ENCODE measurements at places on chromosomes 6 and 20. TPM values are rescaled to one million over a fixed set of nuclear protein-coding genes. Genes with fewer than 3 reads are reported as not detected.
A peak's percentile ranks its signal among the peaks of the same experiment; 100 is the strongest.

The SYNDIG1 gene
- total RNA-seq: 8.7 TPM

GRCh38 chr6:105431226-105431625, 28.3 kb upstream of the PREP start:
- no peak overlapping the region for H3K4me3 ChIP-seq
- no peak for DNase-seq
- no peaks in the 10 kb centered on the region for H3K27me3 ChIP-seq
- no peaks in the 10 kb centered on the region for H3K36me3 ChIP-seq

DNA sequence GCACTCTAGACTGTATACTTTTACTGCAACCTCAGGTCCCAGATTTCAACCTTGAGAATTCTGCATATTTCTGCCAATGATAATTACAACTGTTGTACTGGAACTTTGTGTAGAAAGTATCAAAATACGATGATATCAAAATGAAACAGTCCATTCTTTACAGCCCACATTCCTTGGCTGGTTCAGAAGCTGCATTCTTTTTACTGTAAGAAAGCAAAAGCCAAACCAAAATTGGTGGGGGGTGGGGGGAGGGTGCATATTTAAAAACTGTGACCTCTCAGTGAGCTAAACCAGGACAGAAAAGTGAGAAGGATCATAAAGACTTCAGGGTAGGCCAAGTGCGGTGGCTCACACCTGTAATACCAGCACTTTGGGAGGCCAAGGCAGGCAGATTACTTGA, 41.8 kb upstream of the UBR2 start:
- no peaks in the 10 kb centered on the region for H3K36me3 ChIP-seq

GRCh38 chr20:35334311-35335101, 42.3 kb upstream of the FAM83C start:
- H3K27ac ChIP-seq: no peak overlapping the region
- H3K4me3 ChIP-seq: no peak overlapping the region
- no peaks in the 10 kb centered on the region for H3K27me3 ChIP-seq

GRCh38 chr6:4506792-4507191, 269.4 kb upstream of the CDYL start:
- no peak overlapping the region for H3K4me3 ChIP-seq
- H3K4me1 ChIP-seq: no peaks in the 10 kb centered on the region
- H3K27me3 ChIP-seq: no peaks in the 10 kb centered on the region

DNA sequence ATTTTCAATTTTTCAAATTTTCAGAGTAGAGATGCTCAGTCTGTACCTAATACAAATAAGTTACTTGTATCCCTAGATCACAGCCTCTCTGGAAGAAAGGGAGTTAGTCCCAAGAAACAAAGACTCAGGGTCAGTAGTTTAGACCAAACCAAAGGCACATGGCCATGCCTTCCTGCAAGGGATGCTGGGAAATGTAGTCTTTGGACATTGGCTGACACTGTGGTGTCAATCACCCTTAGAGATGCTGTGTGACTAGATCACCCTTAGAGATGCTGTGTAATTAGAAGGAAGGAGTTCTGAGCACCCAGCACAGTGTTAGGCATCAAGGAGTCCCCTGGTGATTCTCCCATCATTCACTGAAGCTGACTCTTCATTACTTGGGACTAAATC, 202.1 kb downstream of the NFATC2 start:
- no peak overlapping the region for H3K4me3 ChIP-seq
- peak overlapping the region; percentile 99 for H3K27ac ChIP-seq
- no peaks in the 10 kb centered on the region for H3K27me3 ChIP-seq
- H3K4me1 ChIP-seq: peaks cover 30% of the 10 kb centered on the region
- no peak for DNase-seq

DNA sequence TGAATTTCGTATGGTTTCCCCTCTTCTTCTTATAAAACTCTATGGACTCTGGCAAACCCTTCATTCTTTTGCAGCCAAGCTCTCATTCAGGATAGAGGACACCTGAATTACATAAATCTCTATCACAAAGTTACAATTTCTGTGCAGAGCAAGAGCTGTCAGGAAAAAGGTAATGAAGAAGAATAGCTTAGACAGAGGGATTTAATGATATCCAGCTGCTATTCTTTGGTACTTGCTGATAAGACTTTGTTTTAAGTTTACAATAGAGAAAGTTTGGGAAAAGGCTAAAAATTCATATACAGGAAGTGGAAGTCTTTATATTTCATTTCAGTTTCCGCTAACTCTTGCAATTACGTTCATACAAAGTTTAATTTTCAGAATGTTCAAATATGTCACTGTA, 227.0 kb downstream of the FOXC1 start:
- H3K4me3 ChIP-seq: no peak overlapping the region
- no peaks in the 10 kb centered on the region for H3K27me3 ChIP-seq
- H3K27ac ChIP-seq: no peak overlapping the region
- no peak for DNase-seq
- no peaks in the 10 kb centered on the region for H3K36me3 ChIP-seq
- peaks cover 20% of the 10 kb centered on the region for H3K4me1 ChIP-seq

- H3K4me3 ChIP-seq: no peak overlapping the region
- peaks cover 9% of the 10 kb centered on the region for H3K4me1 ChIP-seq
- no peak overlapping the region for H3K27ac ChIP-seq
- DNase-seq: no peak
- H3K36me3 ChIP-seq: no peaks in the 10 kb centered on the region
Measured at GRCh38 chr6:106385530-106385929, 25.0 kb downstream of the CRYBG1 start.

- H3K36me3 ChIP-seq: no peaks in the 10 kb centered on the region
- H3K4me3 ChIP-seq: no peak overlapping the region
- peak overlapping the region; percentile 63 for H3K27ac ChIP-seq
Measured at GRCh38 chr6:4316867-4317400, 181.6 kb upstream of the ECI2 start.

GRCh38 chr20:24585796-24586522, 116.5 kb downstream of the SYNDIG1 start:
- peaks cover 9% of the 10 kb centered on the region for H3K4me1 ChIP-seq
- no peak overlapping the region for H3K4me3 ChIP-seq
- no peak for DNase-seq
- no peak overlapping the region for H3K27ac ChIP-seq
- H3K36me3 ChIP-seq: no peaks in the 10 kb centered on the region

The ISM1 gene
- 0.98 TPM for total RNA-seq

The RNF39 gene
- not detected for total RNA-seq

The GSTA3 gene
- total RNA-seq: not detected

DNA sequence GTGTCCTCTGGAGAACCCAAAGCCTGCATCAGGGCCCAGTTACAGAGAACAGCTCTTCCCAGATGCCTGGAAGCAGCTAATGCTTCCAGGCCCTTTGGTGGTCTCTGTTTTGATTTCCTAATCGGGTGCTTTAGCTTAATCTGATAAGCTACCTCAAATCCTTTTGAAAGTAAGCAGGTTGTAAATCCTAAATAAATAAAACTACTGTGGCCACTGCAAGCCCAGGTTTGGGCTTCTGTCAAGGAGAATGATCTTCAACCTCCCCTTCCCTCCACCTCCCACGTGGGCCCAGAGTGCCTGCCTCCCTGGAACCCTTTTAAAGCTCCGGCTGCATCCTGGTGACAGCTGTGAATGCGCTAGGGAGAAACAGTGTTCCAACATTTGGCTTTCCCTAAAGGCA, 25.2 kb upstream of the FYN start:
- no peak overlapping the region for H3K27ac ChIP-seq
- H3K27me3 ChIP-seq: no peaks in the 10 kb centered on the region
- DNase-seq: no peak
- no peaks in the 10 kb centered on the region for H3K36me3 ChIP-seq

GRCh38 chr6:99002831-99003230, 55.1 kb upstream of the FBXL4 start:
- H3K36me3 ChIP-seq: no peaks in the 10 kb centered on the region
- no peak overlapping the region for H3K27ac ChIP-seq
- H3K4me3 ChIP-seq: no peak overlapping the region
- DNase-seq: no peak
- no peaks in the 10 kb centered on the region for H3K27me3 ChIP-seq

GRCh38 chr6:54722328-54722727, 124.2 kb upstream of the FAM83B start:
- DNase-seq: peak; percentile 60
- no peak overlapping the region for H3K4me3 ChIP-seq
- H3K4me1 ChIP-seq: no peaks in the 10 kb centered on the region
- H3K27ac ChIP-seq: no peak overlapping the region
- H3K36me3 ChIP-seq: no peaks in the 10 kb centered on the region

DNA sequence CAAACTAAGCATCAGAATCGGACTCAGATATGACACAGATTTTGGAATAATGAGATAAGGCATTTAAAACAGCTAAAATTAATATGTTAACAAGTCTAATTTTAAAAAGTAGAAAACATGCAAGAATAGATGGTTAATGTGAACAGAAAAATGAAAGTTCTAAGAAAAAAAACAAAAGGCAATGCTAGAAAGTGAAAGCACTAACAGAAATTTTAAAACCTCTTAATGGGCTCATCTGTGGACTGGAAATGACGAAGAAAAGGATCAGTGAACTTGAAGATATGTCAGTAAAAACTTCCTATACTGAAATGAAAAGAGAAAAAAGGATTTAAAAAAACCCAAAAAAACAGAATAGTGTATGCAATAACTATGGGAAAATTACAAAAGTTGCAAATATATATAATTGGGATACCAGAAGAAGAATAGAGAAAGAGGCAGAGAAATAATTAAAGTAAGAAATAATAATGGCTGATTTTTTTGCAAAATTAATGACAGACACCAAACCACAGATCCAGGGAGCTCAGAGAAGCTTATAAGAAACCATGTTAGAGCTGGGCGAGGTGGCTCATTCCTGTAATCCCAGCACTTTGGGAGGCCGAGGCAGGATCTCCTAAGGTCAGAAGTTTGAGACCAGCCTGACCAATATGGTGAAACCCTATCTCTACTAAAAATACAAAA, 61.7 kb upstream of the KIF13A start:
- no peak overlapping the region for H3K4me3 ChIP-seq
- no peak for DNase-seq
- H3K36me3 ChIP-seq: no peaks in the 10 kb centered on the region
- no peak overlapping the region for H3K27ac ChIP-seq
- peaks cover 3% of the 10 kb centered on the region for H3K4me1 ChIP-seq

- no peak for DNase-seq
- no peak overlapping the region for H3K4me3 ChIP-seq
- H3K27ac ChIP-seq: no peak overlapping the region
- H3K36me3 ChIP-seq: no peaks in the 10 kb centered on the region
- no peaks in the 10 kb centered on the region for H3K27me3 ChIP-seq
Measured at GRCh38 chr6:52157301-52157941, 28.8 kb upstream of the IL17A start.

DNA sequence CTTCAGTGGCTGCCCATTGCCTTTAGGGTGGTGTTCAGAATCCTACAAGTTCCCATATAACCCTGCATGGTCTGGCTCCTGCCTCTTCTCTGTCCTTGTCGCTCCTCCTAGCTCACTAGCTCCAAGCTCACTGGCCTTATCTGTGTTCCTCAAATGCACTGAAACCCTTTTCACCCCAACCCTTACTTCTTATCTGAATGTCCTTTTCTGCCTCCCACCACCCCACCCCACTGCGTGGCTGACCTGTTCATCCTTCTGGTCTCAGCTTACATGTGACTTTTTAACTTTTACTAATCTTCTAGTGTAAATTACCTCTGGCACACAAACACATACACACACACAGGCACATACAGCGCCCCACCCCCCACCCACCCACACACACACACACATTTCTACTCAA, 41.0 kb upstream of the GLP1R start:
- no peaks in the 10 kb centered on the region for H3K36me3 ChIP-seq
- no peak overlapping the region for H3K4me3 ChIP-seq
- no peaks in the 10 kb centered on the region for H3K4me1 ChIP-seq

The PRDM1 gene
- total RNA-seq: 11.4 TPM

DNA sequence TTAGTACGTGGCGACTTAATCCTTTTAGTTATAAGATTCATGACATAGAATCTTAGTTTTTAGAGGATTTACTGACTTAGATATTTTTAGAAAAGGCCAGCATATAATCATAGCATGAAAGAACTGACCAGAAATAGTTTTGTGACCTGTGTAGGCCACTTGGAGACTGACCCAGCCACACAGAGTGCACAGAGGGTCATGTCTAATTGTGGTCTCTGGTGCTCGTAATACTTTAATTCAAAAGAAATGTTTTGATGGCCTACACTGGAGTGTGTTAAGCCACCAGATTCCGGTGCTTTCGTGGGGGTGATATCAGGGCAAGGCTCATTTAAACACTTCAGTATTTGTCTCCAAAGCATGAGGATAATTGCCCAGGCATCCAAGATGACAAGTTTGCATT, 11.4 kb downstream of the PCMTD2 start:
- H3K27me3 ChIP-seq: no peaks in the 10 kb centered on the region
- H3K4me1 ChIP-seq: no peaks in the 10 kb centered on the region
- no peak overlapping the region for H3K4me3 ChIP-seq
- H3K27ac ChIP-seq: no peak overlapping the region
- no peak for DNase-seq

GRCh38 chr6:75262716-75263400, 19.3 kb upstream of the COX7A2 start:
- no peak for DNase-seq
- no peaks in the 10 kb centered on the region for H3K4me1 ChIP-seq
- H3K4me3 ChIP-seq: no peak overlapping the region

GRCh38 chr6:125809570-125810170, 18.9 kb downstream of the NCOA7 start:
- no peaks in the 10 kb centered on the region for H3K27me3 ChIP-seq
- DNase-seq: no peak
- H3K4me1 ChIP-seq: peaks cover 18% of the 10 kb centered on the region
- H3K36me3 ChIP-seq: no peaks in the 10 kb centered on the region
- no peak overlapping the region for H3K4me3 ChIP-seq

The SIRPD gene
- not detected for total RNA-seq

- no peak overlapping the region for H3K27ac ChIP-seq
- no peaks in the 10 kb centered on the region for H3K4me1 ChIP-seq
- no peak overlapping the region for H3K4me3 ChIP-seq
- no peak for DNase-seq
- no peaks in the 10 kb centered on the region for H3K36me3 ChIP-seq
Measured at GRCh38 chr6:163723759-163724158, 309.2 kb downstream of the QKI start.

The MRPS10 gene
- 32.1 TPM for total RNA-seq

DNA sequence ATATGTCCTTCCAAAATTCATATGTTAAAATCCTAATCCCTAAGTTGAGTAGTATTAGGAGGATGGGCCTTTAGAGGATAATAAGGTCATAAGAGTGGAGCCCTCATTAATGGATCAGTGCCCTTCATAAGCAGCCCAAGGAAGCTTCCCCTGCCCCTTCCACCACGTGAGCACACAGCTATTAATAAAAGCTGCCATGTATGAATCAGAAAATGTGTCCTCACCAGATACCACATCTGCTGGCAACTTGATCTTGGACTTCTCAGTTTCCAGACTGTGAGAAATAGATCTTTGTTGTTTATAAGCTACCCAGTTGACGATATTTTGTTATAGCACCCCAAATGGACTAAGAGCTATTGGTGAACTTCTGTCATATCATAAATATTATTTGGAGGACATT, 207.7 kb upstream of the HDDC2 start:
- H3K27me3 ChIP-seq: no peaks in the 10 kb centered on the region
- no peak overlapping the region for H3K27ac ChIP-seq
- H3K36me3 ChIP-seq: no peaks in the 10 kb centered on the region
- H3K4me1 ChIP-seq: no peaks in the 10 kb centered on the region
- H3K4me3 ChIP-seq: no peak overlapping the region
- no peak for DNase-seq

The LRP11 gene
- 24.2 TPM for total RNA-seq

- no peak overlapping the region for H3K27ac ChIP-seq
- H3K27me3 ChIP-seq: no peaks in the 10 kb centered on the region
- H3K36me3 ChIP-seq: no peaks in the 10 kb centered on the region
- H3K4me1 ChIP-seq: no peaks in the 10 kb centered on the region
- no peak for DNase-seq
- no peak overlapping the region for H3K4me3 ChIP-seq
Measured at GRCh38 chr6:63502156-63502555, 70.1 kb upstream of the LOC128125822 start.
